ENCODE measurements at places on chromosomes 11 and 22.

DNA sequence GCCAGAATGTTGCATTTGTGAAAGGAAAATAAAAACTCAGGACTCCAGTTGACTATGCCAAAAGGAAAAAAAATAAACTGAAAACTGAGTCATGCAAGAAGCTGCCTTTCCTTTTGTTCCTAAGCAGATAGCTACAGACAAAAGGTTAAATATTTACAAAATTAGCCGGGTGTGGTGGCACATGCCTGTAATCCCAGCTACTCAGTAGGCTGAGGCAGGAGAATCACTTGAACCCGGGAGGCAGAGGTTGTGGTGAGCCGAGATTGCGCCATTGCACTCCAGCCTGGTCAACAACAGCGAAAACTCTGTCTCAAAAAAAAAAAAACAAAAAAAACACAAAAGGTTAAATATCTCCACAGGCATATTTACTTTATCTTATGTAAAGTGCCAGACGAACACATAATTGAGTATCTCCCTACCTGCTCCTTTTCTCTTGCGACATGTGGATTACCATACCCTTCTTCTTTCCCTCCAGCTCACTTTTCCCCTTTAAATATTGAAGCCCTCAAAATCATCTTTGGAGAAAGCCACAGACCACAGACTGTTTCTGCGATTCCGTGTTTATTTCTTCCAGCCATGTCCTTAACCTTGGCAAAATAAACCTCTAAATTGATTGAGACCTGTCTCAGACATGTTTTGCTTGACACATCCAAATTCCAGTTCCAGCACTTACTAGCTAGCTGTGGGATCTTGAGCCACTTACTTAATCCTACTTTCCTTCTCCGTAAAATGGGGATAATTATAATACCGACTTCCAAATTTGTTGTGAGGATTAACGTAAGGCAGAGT, 2.3 kb upstream of the SMPD1 start:
- no peak for DNase-seq

- DNase-seq: no peak
Measured at GRCh38 chr11:132904607-132905006, 627.7 kb downstream of the OPCML start.

GRCh38 chr11:66987158-66987620, 12.1 kb downstream of the C11orf86 start:
- no peak for DNase-seq

DNA sequence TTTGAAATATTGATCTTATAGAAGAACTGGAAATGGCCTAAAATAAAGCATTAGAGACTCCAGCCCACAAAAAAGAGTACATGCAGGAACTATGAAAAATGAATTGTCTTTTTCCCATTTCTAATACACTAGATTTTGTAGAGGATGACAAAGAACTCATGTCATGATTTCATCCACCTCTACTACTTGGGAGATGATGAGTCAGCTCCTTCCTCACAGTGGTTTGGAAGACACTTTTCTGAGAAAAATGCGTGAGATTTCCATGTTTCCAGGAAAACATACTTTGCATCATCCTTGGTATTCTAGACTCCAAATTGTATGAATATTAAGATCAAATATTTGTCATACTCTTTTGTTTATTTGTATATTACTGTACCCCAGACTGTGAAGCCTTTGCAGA, 500.5 kb downstream of the FAM181B start:
- no peak for DNase-seq

DNA sequence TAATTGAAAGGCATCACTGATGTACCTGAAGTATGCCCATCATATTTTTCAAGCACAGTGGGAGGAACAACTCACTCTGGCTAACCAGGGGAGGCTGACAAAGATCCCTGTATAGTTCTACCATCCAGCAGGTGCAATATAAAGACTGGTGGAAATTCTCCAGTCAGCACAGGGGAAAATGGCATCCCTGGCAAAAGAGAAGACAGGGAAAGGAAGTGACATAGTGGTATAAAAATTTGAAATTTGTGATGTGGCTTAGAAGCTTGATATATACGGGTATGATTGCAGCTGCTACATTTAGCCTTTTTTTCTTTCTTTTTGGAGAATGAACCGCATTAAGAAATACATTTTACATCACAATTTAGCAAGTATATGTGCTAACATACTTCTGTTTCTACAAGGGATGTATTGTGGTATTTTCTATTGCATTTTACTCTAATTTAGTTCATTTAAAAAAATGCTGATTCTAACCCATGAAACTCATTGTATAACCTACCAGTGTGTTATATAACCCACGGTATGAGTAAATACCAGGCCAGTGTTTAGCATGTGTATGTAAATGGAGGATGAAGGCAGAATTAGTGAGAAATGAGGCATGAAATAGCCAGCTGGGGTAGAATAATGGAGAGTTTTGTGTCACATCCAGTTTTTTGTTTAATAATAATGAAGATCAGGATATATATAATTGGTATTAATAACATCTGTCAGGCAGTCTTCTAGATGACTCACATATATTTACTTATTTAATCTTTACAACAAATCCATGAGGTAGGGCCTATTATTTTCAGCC, 186.1 kb downstream of the ARHGAP42 start:
- DNase-seq: no peak

DNA sequence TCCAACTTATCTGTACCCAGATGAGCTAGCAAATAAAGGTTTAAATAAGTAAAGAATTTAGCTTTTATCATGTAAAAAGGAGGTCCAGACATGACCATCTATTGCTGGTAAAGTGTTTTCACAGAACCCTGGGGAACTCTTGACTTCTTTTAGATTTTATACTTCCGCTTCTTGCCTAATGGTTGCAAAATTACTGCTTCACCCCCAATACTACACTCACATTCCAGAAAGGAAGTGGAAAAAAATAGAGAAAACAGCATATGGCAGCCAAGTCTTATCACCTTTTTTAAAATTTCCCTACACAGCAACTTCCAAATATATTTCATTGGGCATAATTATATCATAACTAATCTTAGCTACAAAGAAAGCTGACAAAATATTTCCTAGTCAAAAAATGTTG, 12.1 kb downstream of the BBOX1 start:
- no peak for DNase-seq

- no peak for DNase-seq
Measured at GRCh38 chr22:18067548-18068341, 10.0 kb upstream of the PEX26 start.

- no peak for DNase-seq
Measured at GRCh38 chr11:44356351-44356750, 46.4 kb upstream of the ALX4 start.

DNA sequence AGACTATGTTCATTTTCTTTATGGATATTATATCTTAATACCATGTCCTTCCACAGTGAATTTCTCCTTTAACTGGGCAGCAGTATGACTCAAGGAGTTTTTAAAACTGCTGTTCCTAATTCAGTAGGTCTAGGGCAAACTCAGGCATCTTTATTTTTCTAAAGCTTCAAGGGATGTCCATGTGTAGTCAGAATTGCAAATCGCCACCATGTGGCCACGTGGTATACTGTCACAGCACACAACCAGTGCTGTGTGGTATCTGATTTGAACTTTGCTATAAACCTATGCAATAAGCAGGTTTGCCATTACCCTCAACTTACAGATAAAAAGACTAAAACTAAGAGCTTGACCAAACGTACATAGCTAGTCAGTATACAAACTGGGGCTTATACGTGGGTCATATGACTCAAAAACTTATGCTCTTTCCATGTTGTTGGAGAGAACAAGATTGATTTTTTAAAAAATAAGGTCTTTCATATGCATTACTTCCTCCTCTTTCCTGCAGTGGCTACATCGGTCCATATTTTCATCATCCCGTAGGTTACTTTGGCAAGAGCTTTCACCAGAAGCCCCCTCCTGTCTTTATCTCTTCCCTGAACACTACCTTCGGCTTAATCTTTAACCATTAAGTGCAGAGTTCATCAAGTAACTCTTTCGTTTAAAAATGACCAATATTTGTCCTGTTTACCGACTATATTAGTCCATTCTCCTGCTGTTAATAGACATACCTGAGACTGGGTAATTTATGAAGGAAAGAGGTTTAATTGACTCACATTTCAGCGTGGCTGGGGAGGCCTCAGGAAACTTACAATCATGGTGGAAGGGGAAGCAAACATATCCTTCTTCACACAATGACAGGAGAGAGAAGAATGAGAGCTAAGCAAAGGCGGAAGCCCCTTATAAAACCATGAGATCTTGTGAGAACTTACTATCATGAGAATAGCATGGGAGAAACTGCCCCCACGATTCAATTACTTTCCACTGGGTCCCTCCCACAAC, 8.0 kb upstream of the HTATIP2 start:
- peak; percentile 59 for DNase-seq

DNA sequence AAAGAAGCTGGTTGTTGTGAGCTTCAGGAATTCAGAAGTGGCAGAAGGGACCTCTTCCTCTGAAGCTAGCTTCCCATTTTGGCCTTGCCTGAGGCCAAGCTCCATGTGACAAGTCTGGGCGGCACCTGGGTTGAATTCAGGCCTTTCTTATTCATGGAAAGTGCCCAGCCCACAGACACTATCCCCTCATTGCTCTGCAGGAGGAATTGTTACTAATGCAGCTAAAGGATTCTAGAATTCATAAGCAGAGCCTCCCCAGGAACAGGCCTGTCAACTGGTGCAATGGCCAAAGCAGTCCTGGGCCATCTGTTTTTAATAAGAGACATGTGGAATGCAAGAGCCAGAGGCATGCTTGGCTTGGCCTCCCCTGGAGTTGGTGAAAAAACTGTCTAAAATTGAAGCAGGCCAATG, 71.4 kb downstream of the SLC1A2 start:
- DNase-seq: no peak

GRCh38 chr11:17413414-17414316, 25.2 kb upstream of the KCNJ11 start:
- no peak for DNase-seq
